ENCODE measurements at places on chromosomes 5 and 9. TPM values are rescaled to one million over a fixed set of nuclear protein-coding genes. Genes with fewer than 3 reads are reported as not detected.

Gene FOXD4L5
- polyA plus RNA-seq: 0.02 TPM

Gene PRR16
- polyA plus RNA-seq: 4.6 TPM

Gene SVEP1
- polyA plus RNA-seq: 1.2 TPM

Gene RABL6
- polyA plus RNA-seq: 60.8 TPM

Gene APBA1
- 0.46 TPM for polyA plus RNA-seq

Gene CFAP157
- not detected for polyA plus RNA-seq

Gene CNTNAP3
- 15.1 TPM for polyA plus RNA-seq

Gene FGF10
- polyA plus RNA-seq: not detected

Gene IGFBPL1
- 0.11 TPM for polyA plus RNA-seq

Gene HRH2
- polyA plus RNA-seq: 0.01 TPM
